ENCODE measurements at places on chromosomes 12 and 14. TPM values are rescaled to one million over a fixed set of nuclear protein-coding genes. Genes with fewer than 3 reads are reported as not detected.

DNA sequence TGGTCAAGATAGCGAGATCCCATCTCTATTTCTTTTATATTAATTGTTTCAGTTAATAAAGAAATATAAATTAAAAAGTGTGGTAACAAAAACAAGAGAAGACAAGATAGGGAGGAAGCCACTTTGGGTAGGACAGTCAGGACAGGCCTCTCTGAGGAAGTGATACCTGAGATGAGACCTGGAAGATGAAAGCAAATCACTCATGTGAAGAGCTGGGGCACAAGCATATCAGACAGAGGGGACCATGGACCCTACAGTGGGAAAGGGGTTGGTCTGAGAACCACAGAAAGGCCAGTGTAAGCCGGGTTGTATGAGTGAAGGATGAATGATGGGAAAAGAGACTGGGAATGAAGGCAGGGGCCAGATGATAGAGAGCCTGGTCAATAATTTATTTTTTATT lies 1.8 kb upstream of the MED6 start:
- no peak for DNase-seq

DNA sequence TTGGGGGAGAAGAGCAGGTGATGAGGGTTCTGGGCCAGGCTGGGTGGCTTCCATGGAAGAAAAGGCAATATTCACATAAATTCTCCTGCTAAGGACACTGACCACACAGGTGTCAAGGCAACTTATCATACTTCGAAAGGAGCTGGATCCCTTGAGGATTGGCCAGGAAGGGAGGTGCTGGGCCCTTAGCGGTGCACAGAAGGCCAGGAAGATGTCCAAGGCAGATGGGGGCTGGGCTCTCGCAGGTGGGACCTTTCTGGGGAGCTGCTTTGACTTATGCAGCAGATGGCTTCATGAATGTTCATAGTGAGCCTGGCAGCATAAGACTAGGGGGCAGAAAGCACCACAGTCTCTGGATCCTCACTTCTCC lies 3.9 kb downstream of the CD63 start:
- DNase-seq = no peak

GRCh38 chr14:85867450-85867849 lies 337.5 kb downstream of the FLRT2 start:
- DNase-seq = no peak

DNA sequence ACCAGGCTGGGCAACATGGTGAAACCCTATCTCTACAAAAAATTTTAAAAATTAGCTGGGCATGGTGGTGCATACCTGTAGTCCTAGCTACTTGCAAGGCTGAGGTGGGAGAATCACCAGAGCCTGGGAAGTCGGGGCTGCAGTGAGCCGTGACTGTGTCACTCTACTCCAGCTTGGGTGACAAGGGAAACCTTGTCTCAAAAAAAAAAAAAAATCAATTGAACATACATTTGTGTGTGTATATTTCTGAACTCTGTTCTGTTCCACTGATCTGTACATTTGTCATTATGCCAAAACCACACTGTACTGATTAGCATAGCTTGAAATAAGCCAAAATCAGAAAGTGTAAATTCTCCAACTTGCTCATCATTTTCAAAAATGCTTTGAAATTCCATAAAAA lies 254.6 kb downstream of the SOX5 start:
- no peak for DNase-seq

KRT1 gene
- not detected for total RNA-seq

PPP1R1A gene
- total RNA-seq = not detected

ACADS gene
- 9.7 TPM for total RNA-seq
